ENCODE measurements at places on chromosomes 2 and 18.

DNA sequence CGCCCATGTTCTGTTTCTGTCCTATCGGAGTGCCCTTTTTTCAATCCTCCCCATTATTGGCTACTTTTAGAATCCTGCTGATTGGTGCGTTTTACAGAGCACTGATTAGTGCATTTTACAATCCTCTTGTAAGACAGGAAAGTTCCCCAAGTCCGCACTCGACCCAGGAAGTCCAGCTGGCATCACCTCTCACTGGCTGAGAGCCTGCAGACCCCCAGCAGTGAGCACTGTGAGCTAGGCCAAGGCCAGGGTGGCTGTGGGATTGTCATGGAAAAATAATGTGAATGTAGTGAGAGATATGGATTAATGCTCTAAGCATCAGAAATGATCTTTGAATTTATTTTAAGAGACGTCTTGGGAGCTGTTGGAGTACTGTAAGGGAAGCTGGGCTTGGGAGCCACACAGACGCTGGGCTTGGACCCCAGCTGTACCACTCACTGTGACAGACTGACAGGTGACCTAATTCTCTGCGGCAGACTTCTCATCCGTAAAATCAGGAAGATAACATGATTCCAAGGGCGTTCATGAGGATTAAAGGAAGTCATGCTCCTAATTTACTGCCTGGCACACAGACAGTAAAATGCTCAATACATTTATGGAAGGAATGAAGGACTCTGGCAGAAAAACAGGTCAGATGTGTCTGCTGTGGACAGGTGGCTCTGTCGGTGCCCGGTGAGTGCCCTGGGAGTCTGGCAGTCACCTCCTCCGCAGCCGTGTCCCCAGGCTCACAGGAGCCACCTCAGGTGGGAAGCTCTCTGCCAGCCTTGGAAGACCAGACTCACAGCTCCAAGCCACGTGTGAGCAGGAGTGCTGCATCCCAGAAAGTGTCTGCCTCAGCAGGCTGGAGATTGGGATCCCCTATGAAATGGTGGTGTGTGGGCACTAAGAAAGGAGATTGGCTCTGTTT lies 105.5 kb downstream of the FAM168B start:
- DNase-seq = no peak

- DNase-seq = no peak
Measured at GRCh38 chr2:43469713-43470112, 126.1 kb downstream of the THADA start.

DNA sequence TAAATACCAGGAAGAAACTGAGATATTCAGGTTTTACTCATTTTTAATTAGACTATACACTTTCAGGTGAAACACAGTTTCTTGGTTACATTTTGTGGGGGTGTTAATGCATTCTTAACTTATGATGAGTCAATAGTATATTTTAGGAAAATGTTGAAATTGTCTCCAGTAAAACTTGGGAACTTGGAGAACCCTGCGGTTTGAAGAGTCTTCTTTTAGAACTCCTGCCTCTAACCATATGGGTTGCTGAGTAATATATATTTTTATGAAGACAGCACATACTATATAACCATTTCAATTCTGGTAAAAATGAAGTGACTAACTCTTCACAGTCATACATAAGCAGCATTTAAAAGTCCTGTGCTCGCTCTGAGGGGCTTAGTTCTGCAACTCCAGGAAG lies 308.2 kb upstream of the LRATD1 start:
- no peak for DNase-seq

GRCh38 chr2:240170354-240170735 lies 29.9 kb upstream of the OTOS start:
- no peak for DNase-seq

- DNase-seq = no peak
Measured at GRCh38 chr2:202005272-202005887, 28.3 kb upstream of the FZD7 start.

DNA sequence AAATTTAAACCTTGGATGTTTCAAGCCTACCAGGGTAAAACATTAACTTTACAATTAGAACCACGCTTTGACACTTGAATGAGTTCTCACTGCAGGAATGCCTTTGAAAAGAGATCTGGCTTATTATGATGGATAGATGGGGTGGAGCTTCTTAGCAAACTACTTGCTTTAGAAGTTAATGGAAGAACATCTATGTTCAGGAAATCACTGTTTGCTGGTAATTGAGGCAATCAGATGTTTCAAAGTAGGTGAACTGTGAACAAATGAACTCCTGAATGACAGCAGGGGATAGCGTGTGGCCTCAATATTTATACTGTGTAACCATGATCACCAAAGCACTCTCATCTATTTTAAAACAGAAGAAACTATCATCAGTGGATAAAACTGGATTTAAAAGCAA lies 383.6 kb downstream of the PIK3C3 start:
- DNase-seq = no peak

- DNase-seq = no peak
Measured at GRCh38 chr2:152814475-152815030, 96.1 kb downstream of the ARL6IP6 start.

Measured in MG63 (cell line).